Naive thymus-derived CD8-positive, alpha-beta T cell (primary cell): ENCODE measurements at places on chromosomes 4 and X. TPM values are rescaled to one million over a fixed set of nuclear protein-coding genes. Genes with fewer than 3 reads are reported as not detected.
A peak's percentile ranks its signal among the peaks of the same experiment; 100 is the strongest.

The MAGEA12 gene
- polyA plus RNA-seq = not detected

The GRPR gene
- not detected for polyA plus RNA-seq

The ABLIM2 gene
- 0.57 TPM for polyA plus RNA-seq

The RBMXL3 gene
- polyA plus RNA-seq = not detected

The ITIH6 gene
- polyA plus RNA-seq = not detected

- DNase-seq = no peak
Measured at GRCh38 chr4:98728433-98728832, 70.0 kb upstream of the TSPAN5 start.

DNA sequence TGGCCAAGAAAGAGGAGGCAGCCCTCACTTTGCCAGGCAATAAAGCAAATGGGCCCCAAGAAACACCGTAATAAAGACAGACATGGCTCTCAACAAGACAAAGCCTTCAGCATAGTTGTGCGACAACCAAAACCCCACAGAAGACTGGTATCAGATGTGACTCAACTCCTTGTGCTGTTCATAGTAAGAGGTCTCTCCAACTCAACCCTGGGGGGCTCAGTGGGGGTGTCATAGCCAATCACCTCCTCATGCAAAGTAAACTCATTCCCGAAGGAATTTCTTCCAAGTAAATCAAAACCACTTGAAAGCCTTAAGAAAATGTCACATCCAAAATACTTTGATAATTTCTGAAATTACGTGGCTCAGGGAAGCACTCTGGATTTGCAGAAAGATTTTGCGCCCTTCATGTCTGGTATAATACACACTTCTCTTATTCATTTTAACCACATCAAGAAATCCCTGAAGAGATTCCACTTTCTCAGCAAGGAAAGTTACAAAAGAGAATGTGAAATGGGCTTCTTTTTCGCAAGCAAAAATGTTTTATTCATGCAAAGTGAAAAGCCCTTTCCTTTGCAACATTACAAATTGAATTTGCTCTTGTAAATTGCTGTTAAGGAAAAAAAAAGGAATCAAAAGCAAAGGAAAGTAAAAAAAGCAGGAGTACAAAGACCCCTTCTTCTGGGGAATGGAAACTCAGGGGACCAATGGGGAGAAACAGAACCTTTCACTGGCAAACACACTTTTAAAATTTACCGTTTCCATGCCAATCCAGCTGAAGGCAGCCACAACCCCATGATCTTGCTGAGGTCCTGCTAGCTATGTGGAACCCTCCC, 137.4 kb downstream of the NSUN7 start:
- no peak for DNase-seq

DNA sequence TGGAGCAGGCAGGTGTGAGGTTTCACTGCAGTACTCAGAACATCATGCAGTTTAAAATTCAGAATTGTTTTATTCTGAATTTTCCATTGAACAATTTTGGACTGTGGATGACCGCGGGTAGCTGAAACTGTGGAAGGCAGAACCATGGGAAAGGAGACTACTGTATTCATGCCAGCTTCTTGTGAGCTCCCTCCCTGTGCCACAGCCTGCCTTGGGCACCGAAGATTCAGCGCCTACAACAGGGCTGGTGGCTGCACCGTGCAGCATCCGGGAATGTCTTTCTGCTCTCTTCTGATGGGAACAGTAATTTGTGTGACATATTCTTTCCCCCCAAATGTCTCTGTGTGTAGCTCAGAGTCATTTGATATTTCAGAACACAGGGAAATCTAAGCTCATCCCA, 118.5 kb upstream of the NKX1-1 start:
- no peak for DNase-seq

- no peak for DNase-seq
Measured at GRCh38 chr4:174592985-174593335, 70.7 kb upstream of the HPGD start.

DNA sequence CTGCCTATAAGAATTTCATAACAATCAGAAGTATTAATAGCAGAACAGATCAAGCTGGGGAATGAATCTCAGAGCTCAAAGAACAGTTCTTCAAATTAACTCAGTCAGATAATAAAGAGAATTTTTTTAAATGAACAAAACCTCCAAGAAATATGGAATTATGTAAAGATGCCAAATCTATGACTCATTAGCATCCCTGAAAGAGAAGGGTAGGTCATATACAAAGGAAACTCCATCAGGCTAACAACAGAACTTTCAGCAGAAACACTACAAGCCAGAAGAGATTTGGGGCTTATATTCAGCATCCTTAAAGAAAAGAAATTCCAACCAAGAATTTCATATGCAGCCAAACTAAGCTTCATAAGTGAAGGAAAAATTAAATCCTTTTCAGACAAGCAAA, 28.6 kb downstream of the CBR4 start:
- no peak for DNase-seq

- DNase-seq = no peak
Measured at GRCh38 chrX:63761639-63762038, 23.4 kb downstream of the ARHGEF9 start.

GRCh38 chrX:66074920-66075879, 35.3 kb upstream of the VSIG4 start:
- DNase-seq = peak; percentile 59

DNA sequence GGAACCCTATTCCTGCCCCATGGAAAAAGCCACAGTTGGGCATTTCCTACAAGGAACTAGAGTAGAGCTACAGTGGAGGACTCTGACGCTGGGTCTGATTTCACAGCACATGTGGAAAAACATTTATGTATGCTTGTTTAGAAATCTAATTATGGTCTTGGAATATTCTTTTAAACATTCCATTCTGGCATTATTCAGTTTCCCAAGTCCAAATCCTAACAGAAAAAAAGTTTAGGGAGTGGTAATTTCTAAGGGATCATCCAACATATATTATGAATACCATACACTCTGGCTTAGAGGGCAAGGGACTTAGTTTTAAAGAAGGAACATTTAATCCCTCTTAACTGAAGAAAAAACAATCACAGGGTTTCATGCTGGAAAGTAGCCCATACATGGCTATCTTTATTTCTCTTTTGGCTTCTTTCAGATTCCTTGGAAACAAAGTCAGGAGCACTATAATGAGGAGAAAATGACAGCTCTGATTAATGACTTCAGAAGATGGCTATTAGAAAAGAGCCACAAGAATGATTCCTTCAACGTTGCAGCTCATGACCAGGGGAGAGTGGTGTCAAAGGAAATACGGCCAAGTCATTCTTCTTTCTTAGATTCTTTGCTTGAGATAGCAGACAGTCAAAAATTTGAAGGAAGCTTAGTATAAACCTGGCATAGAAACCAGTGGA, 56.1 kb downstream of the CNGA2 start:
- no peak for DNase-seq

DNA sequence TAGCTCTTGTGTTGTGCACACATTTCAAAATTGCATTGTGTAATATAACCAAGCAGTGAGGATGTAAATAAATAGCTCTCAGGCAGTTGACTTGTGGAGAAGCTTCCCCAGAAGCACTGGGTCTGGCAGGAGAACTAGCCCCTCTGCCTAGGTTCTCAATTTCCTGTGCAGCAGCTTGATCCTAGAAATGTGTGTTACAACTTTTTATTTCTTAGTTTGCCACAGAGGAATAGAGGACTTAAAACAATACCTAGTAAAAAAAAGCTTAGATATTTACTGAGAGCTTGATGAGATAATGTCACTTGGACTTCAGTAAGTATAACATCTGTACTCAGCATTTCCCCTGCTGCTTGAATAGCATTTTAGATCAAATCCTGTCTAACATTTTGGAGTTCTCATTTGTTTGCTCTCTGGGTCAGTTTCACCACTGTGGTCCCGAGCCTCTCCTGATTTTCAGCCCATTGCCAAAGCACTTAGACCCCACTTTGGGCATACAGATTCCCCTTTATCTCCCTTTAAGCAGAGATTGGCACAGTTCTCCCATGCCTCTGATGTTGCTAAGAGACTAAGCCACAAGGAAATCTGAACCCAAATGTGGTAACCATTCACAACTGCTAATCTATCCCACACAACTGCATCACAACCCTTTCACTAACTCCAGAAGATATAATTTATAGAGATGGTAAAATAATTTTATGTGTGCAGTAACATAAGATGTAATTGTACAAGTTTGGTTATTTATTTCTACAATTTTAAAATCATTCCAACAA, 98.2 kb upstream of the NRK start:
- no peak for DNase-seq

DNA sequence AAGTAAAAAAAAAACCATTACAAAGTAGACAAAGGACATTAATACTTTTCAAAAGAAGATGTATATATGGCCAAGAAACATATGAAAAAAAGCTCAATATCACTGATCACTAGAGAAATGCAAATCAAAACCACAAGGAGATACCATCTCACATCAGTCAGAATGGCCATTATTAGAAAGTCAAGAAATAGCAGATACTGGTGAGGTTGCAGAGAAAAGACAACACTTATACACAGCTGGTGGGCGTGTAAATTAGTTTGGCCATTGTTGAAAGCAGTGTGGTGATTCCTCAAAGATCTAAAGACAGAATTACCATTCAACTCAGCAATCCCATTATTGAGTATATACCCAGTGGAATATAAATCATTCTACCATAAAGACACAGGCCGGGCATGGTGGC, 39.3 kb downstream of the TASL start:
- DNase-seq = no peak

- DNase-seq = no peak
Measured at GRCh38 chr4:175540151-175540550, 271.9 kb downstream of the GPM6A start.

GRCh38 chr4:95129031-95129430, 371.3 kb downstream of the BMPR1B start:
- DNase-seq = no peak

GRCh38 chr4:96952610-96953009, 1112.7 kb downstream of the PDHA2 start:
- no peak for DNase-seq

DNA sequence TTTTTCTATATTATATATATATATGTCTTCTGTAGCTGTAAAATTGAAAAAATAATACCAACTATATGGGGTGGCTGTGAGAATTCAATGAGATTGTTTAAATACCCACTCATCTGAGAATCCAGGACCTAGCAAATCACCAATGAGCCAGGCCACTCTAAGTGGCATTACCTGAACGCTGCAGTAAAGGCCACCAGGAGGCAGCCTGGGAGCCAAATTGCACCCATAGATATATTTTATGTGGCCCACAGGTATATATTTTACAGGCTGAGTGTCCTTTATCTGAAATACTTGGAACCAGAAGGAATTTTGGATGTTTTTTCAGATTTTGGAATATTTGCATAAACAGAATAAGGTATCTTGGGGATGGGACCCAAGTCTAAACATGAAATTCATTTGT, 58.2 kb upstream of the C4orf50 start:
- no peak for DNase-seq

DNA sequence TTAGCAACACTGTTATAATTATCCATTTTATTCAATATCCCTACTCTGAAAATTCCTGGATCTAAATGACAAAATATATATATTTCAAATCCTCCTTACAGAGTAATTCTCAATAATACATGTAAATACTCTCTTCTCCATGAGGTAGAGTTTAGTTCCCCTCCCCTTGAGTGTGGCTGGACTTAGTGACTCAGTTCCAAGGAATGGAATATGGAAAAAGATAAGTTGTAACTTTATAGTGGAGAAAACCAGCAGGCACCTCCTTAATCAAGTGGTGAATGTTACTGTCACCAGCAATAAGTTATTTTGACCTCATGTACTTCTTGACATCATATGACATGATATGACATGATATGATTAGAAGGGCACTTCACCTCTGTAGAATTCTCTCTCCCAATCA, 302.0 kb downstream of the RAB28 start:
- no peak for DNase-seq

DNA sequence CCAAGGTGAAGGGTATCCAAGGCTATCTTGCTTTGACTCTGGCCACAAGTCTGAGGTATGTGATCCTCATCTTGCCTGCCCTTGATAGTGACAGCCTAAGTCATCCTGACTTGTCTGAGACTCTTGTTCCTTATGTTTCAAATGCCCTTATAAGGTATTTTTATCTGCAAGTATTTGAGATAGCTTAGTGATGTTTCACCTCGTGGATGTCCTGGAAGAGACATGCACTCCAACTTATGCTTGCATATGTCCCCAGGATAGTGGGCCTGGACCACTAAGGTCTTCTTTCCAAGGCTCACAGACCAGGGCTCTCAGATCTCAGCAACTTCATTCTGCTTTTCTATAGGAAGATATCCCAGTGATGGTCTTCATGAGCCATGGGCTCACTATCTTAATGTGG, 120.5 kb upstream of the WDR1 start:
- no peak for DNase-seq

GRCh38 chrX:151563449-151563848, at the start of gene PASD1:
Gene PASD1, plus strand, starts transcription at chrX:151563675. Its CDS starts 37,879 bp downstream, at chrX:151601554.
- DNase-seq = no peak

DNA sequence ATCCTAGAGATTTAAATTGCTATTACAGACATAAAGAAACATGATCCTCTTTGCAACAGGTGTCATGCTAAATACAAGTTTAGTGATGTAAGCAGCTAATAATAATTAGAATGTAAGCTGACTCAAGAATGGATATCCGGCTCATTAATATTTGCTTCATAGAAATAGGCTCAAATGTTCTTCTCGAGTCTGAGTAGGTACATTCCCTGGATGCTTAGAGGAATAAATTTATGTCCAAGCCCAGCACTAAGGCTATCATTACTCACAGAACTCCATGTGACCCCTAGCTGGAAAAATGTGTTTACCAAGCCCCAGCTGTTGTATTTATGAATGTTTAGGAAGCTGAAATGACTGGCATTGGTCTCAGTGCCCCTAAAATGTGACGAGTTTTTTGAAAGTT, 87.6 kb upstream of the TSPAN7 start:
- DNase-seq = no peak

DNA sequence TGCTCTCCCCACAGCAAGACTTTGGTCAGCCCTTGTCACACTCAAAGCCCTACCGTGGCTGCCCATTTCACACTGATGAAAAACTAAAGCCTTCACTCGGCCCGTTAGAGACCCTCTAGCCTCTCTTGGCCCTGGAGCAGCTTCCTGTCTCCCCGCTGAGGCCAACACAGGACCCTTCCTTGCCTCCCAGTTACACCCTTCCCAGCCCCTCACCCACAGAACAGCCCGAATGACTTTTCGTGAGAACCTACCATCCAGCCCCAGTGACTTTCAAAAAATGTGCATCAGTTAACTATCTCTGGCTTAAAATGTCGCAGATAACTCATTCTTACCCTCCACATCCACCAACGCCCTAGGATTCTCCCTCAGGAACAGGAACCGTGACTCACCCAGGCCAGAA, 756 bp upstream of the TAF9B start:
- DNase-seq = no peak

DNA sequence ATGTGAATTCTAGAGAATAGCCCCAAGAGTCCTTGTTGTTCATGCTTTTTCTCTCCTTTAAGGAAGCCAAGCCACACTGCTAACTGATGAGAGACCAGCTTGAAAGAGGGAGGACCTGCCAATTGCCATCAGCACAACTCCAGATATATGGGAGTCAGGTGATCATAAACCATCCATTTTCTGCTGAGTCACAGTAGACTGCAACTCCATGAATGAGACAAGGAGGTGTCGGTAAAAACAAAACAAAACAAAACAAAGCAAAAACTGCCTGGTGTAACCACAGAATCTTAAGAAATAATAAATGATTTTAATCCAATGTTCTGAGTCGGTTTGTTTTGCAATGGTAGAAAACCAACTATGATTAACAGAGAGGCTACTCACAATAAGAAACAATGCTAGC, 837.3 kb downstream of the PCDH7 start:
- DNase-seq = no peak
